ENCODE measurements at places on chromosomes 4 and X.

GRCh38 chrX:138875472-138875871 lies 164.0 kb upstream of the FGF13 start:
- DNase-seq: no peak

DNA sequence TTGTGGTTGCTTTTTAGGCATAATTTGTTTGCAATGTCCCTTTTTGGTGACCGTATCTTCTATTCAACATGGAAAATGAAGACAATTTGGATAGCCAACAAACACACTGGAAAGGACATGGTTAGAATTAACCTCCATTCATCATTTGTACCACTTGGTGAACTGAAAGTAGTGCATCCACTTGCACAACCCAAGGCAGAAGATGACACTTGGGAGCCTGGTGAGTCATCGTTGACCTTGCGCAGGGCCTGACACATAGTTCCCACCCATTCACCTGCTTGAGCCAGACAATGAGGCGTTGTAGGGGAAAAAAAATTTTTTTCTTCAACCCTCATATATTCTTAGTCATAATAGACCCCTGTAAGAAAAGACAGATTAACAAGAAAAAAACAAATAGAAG lies 32.4 kb downstream of the EGF start:
- no peak for DNase-seq

GRCh38 chrX:72663737-72664136 lies 50.4 kb downstream of the PHKA1 start:
- no peak for DNase-seq

GRCh38 chr4:86432559-86433134 lies 72.8 kb upstream of the MAPK10 start:
- no peak for DNase-seq

Data from choroid plexus epithelial cell (primary cell).